Left forelimb (tissue), 1 donor: ENCODE measurements at places on chromosomes 3 and 15.

DNA sequence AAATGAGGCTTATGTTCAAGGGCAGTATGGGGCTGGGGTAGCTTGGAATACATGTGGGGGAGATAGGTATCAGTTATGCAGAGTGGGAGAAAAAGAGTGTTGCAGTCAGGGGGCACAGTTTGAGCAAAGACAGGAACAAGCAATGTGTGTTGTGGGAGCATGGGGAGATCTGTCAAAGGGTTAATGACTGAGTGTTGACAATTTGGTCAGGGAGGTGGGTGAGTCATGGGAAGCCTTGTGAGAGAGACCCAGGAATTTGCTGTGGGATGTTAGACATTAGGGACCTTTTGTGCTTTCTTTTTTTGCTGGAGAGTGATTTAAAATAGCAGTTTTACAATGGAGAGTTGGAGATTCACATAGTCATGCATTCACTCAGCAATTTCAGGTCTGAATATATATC is 221.6 kb upstream of the NR2E3 start:
- DNase-seq: no peak

GRCh38 chr3:40191850-40192448 is 117.6 kb upstream of the EIF1B start:
- DNase-seq: no peak

- DNase-seq: no peak
Observed at GRCh38 chr3:169969174-169970095, 2.8 kb downstream of the SEC62 start.

GRCh38 chr15:66805202-66805885 is 103.3 kb downstream of the SMAD6 start:
- DNase-seq: no peak
